NCI-H2081 treated with DMSO at 0.1 percent for 48 hours (cell line): ENCODE measurements at places on chromosomes 12 and 14.

- no peak for DNase-seq
Measured at GRCh38 chr14:52879958-52880357, 70.9 kb downstream of the FERMT2 start.

- no peak for DNase-seq
Measured at GRCh38 chr14:63848890-63849289, 3.9 kb upstream of the SYNE2 start.

GRCh38 chr12:92929983-92930382 lies 888 bp upstream of the EEA1 start:
- DNase-seq: no peak

GRCh38 chr12:52628111-52628507 lies 9.8 kb upstream of the KRT73 start:
- DNase-seq: no peak

- DNase-seq: no peak
Measured at GRCh38 chr14:99125113-99125512, 146.9 kb downstream of the BCL11B start.
